SK-N-DZ (cell line): ENCODE measurements at places on chromosomes 1 and 21.

DNA sequence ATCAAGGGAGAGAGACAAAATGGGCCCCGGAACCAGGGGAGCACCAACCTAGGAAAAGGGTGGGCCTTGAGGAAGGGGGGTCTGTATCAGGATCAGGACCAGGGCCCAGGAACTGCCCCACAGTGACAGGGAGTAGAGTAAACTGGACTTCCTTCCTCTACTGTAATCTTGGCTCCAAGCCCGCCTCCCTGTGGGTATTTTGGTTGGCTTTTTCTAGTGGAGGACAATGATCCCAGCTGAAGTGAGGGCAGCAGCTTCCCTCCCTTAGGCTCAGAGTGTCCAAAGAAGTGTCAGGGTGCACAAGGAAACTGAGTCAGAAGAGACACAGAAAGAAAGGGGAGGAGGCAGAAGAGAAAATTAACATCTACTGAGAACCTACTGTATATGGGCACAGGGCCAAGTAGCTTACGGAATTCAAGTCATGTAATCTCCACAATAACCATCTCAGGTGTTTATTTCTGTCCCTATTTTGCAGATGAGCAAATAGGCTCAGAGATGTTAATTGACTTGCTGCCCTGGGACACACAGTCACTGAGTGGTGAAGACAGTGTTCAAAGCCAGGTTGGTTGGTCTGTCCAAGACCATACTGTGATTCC is 4.8 kb downstream of the UBQLN4 start:
- DNase-seq = no peak

DNA sequence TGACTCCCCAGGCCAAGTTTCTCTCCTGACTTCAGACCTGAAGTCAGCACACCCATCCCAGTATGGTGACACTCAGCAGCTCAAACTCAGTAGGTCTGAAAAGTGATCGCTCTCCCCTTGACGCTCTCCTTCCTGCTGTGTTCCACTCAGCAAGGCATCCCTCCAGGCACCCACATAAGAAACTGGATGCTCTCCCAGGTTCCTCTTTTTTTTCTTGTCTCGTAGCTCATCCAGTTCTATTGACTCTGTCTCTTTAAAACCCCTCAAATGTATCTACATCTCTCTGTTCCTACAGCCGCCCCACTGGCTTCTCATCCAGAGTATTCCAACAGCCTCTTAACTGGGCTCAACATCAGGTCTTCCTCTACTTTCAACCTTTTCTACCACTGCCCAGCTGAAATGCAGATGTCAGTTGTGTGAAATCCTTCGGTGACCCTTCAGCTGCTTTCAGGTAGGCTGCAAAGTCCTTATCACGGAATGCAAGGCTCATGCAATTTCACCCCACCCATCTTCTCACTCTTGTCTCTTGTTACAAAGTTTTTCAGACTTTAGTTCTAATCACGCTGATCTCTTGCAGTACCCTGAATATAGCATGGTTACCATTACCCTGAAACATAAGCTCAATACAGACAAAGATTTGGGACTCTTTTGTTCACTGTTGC is 286.2 kb upstream of the POU3F1 start:
- no peak for DNase-seq

- DNase-seq = peak; percentile 47
These were observed 17.7 kb downstream of the TINAGL1 start for GRCh38 chr1:31593770-31594632.

DNA sequence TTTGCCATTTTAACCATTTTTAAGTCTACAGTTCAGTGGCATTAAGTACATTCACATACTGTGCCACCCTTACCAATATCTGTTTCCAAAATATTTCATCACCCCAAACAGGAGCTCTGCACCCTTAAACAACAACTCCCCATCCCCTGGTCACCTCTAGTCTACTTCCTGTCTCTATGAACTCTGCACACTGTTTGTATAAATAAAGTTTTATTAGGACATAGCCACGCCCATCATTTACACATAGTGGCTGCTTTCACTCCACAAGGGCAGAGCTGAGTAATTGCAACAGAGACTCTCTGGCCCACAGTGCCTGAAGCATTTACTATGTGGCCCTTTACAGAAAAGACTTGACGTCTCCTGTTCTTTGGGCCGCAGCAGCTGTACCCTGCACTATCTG is 30.1 kb downstream of the KCNAB2 start:
- DNase-seq = no peak

DNA sequence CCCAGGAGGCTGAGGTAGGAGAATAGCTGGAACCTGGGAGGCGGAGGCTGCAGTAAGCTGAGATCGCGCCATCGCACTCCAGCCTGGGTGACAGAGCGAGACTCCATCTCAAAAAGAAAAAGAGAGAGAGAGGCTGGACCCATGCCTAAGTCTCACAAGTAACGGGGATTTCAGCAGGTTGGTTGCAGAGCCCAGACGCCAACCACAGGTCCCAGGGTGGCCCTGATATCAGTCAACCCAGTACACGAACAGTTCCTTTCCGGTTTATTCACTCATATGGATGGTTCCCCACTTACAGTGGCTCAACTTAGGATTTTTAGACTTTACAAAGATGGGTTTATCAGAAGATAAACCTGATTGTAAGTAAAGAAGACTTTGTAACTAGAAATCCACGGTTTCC is 40.9 kb downstream of the CLSTN1 start:
- DNase-seq = no peak

- no peak for DNase-seq
These were observed 35.5 kb downstream of the MTR start for GRCh38 chr1:236830560-236830959.

DNA sequence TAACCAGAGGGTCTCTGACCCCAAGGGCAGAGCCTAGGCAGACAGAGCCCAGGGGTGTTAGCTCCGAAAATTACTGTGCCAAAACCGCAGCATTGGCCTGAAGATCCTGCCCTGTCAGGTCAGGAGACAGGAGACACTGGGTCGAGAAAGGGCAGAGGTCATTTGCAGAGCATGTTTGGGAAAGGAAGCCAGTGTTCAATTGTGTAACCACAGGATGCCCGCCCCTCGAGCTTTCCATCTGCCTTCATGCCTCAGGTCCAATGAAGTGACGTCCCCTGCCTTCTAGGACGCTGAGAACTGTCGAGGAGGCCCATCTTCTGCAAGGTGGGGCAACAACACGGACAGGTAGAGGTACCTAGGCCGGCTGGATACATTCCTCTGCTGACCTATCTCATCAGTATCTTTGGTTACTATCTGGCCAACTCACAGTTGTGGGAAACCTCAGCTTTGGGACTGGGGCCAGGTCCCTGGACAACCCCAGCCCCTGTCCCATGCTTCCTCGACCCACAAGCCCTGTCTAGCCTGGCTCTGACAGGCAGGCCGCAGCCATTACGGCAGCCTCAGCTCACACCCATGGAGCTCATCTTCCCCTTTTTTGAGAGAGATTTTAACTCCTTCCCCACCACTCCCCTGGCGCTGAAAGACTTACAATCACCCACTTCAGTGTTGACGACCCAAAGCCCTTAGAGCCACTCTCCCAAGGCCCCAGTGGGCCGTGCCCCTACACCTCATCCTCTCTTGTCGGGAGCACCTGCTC is 1.3 kb downstream of the ARL8A start:
- DNase-seq = no peak

- DNase-seq = peak; percentile 3
These were observed 64.1 kb downstream of the KIFAP3 start for GRCh38 chr1:170010443-170010842.

GRCh38 chr21:33848249-33848953 is 67.2 kb downstream of the ATP5PO start:
- DNase-seq = no peak
